IMR-90 (cell line): ENCODE measurements at places on chromosomes 1 and 21. TPM values are rescaled to one million over a fixed set of nuclear protein-coding genes. Genes with fewer than 3 reads are reported as not detected.
A peak's percentile ranks its signal among the peaks of the same experiment; 100 is the strongest.

DNA sequence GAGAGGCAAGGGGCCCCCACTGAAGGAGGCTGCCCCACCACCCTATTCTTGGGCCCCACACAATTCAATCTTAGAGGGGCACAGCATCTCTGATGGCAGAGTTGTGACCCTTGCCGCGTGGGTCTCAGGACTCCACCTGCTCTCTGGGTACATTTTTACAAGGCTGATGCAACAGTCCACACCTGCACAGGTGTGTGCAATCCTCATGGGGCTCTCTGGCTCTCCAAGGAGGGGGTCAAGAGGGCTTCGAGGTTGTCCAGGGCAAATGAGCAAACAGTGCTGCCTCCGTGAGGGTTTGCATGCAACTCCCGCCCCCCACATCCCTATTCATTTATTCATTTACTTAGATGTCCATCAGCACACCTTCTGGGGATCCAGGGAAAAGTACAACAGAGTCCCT lies 81.6 kb upstream of the IFFO2 start:
- DNase-seq: no peak

DNA sequence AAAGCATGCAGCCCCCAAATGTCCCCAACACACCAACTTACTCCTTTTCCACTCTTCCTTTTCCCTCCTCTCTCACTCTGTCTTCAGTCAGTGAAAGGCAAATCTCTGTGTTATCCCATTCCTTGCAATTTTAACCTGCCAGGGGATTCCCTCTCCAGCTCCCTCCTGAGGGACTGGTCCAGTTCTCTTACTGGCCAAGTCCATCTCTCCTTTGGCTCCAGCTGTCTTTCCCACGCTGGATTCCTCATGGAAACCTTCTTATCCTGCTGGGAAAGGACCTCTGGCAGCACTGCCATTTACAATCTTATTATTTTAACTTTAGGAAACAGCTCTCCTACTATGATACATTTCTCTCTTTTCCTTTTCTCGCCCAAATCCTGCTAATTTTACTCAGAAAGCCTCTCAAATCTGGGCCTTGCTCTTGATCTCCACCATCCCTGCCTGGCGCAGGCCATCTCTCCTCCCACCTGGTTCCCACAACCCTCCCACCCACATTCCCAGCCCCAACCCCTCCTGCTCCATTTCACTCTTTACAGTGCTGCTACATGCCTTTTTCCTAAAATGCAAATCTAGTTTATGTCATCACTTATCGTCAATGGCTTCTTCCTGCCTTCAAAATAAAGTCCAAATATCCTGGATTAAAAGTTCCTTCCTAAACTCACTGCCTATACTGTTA lies 72.7 kb upstream of the CNN3 start:
- DNase-seq: no peak

- DNase-seq: no peak
These were observed 22.1 kb downstream of the PTPRU start for GRCh38 chr1:29258189-29258975.

Gene SPRR2B
- not detected in 2 replicates for total RNA-seq

DNA sequence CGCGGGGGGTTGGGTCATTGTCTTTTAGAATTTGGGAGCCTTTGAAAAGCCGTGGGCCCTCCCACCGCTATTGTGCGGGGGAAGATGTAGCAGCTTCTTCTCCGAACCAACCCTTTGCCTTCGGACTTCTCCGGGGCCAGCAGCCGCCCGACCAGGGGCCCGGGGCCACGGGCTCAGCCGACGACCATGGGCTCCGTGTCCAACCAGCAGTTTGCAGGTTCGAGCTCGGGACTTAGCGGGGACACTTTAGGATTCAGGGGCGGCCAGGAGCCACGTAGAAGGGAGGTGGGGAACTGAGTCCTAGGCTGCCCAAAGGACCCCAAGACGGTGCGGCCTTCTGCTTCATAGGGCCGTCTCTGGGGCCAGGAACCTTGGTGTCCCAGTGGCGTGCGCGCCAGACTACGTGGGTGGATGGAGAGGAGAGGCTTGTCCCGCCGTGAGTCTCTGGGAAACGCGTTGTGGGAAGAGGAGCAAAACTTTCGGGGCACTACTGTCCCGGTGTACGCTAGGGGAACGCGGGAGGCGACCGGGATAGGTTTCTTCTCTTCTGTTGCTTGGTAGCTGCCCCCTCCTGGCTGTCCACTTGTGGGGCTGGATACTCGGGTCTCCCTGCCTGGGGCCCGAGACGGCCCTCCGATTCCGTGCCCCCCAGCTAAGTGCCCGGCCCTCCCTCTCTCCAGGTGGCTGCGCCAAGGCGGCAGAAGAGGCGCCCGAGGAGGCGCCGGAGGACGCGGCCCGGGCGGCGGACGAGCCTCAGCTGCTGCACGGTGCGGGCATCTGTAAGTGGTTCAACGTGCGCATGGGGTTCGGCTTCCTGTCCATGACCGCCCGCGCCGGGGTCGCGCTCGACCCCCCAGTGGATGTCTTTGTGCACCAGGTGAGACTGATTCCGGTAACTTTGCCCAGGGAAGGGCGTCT lies at the start of gene LIN28A:
Gene LIN28A (plus strand): TSS at position 112 of the 918 bp plus-strand sequence. CDS start 75 bp downstream, at position 187.
- DNase-seq: no peak

- DNase-seq: peak; percentile 56
These were observed 689 bp upstream of the GPR137B start for GRCh38 chr1:236141447-236142252.

GRCh38 chr21:39675993-39676661 lies 63.4 kb downstream of the B3GALT5 start:
- DNase-seq: no peak

Gene RGS5
- 14.2 and 40.0 TPM in 2 replicates for total RNA-seq

DNA sequence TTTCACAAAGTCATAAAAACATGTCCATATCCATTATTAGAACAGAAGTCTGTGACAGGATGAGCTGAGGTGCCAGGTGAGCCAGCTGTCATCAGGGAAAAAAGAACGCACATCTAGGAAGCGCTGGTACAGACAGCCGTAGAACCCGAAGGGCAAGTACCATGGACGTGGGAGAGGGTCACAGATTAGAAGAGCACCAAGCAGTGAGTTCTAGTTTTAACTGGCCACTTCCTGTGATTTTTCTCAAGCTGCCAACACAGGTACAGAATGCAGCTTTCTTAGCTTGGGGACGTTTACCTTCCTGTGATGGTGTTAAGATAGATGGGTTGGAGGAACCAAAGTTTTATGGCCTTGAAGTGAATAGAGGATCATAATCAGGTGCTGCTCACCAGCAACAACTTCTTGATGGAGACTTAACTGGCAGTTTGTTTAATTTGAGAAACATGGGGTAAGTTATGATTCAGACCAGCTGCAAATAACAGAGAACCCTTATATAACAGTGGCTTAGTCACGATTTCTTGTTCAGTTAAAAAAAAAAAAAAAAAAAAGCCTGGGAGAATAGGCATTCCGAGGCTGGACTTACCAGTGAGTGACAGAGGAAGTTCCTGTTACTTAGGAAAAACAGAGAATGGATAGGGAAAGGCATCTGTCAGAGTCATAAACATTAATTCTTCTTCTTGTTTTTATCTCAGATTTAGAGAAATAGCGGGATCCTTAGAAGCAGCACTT lies 30.9 kb downstream of the AGT start:
- peak; percentile 86 for DNase-seq

DNA sequence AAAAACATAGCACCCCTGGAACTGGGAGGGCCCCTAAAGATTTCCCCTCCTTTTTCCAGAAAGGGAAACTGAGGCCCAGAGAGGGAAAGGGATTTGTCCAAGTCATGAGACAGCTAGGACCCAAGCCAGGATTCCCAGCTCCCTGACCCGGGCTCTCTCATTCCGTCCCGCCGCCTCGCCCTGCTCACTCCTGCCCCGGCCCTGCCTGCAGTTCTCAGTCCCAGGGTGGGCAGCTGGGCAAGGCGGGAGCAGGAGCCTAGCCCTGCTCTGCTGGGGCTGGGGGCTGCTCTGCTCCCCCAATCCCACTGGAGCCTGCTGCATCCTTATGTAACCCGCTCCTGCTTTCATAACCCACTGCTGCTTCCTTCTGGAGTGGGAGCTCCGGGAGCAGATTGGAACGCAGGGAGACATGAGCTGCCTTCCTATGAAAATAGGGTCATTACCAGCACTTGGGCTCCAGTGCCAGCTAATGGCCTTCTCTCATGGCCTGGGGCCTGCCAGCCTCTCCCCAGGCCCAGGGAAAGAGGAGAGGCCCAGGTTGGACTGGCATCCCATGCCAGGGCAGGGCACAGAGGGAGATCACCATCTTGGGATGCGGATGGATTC lies 84.5 kb downstream of the CAMK2N1 start:
- DNase-seq: no peak

DNA sequence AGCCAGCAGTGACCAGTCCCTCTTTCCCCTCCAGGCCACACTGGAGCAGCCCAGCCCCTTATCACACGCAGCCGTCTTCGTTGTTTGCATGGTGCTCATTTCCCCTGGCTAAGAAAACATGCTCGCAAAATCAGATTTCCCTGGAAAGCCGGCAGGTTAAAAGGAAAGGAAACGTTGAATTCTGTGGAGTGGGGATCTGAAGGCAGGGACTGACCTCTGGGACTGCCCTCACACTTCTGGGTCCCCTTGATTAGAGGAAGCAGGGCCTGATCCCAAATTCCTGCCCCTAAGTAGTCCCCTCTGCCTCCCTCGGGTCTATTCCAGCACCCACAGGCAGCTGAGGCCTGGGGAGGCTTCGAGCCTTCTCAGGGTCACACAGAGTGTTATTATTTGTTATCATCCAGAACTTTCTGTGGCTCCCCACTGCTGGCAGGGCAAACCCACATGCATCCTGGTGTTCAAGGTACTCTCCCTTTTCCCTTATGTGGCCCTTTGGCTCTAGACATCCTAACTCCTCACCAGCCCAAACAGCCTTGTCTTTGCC lies 125.2 kb upstream of the ZBTB40 start:
- DNase-seq: no peak
